ENCODE measurements at places on chromosomes 12 and 14. TPM values are rescaled to one million over a fixed set of nuclear protein-coding genes. Genes with fewer than 3 reads are reported as not detected.

- peak; percentile 93 for DNase-seq
Measured at GRCh38 chr14:69191340-69192111, at the start of gene EXD2. Gene EXD2 (plus strand): TSS chr14:69191498. CDS start chr14:69209471, 17,973 bp downstream.

- no peak for DNase-seq
Measured at GRCh38 chr14:99545586-99545985, 58.4 kb downstream of the CCDC85C start.

DNA sequence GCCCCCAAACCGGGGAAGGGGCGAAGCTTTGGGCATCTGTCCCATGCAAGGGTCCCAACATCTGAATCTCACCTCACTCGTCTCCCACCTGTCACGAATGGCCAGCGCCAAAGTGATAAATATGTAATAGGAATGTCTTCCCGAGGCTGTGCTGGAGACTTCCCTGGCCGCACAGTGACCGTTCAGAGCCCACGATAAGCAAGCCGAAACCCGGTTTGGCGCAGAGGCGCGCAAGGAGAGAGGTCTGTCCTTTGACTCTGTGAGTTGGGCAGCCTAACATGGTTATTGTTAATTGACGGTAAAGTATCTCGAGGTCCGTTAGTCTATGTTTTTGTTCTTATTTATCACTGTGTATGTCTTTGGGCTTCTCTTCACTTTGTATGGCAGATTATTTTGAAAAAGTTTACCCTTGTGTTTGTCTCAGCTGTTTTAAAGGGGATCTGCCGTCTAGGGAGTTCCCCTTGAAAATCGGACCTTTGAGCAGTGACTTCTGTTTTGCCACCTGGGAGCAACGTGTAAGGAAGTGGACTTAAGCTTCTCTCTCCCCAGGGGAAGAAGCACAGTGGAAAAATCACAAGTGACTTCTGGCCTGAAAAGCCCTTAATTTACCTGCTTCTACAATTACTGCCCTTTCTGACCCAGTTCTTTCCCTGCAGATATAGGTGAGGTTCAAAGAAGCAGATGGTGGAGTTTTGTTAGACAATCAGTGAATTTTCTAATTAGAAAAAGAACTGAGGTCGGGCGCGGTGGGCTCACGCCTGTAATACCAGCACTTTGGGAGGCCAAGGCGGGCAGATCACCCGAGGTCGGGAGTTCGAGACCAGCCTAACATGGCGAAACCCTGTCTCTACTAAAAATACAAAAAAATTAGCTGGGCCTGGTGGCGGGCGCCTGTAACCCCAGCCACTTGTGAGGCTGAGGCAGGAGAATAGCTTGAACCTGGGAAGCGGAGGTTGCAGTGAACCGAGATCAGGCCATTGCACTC is 1.1 kb upstream of the TM9SF1 start:
- DNase-seq = no peak

DNA sequence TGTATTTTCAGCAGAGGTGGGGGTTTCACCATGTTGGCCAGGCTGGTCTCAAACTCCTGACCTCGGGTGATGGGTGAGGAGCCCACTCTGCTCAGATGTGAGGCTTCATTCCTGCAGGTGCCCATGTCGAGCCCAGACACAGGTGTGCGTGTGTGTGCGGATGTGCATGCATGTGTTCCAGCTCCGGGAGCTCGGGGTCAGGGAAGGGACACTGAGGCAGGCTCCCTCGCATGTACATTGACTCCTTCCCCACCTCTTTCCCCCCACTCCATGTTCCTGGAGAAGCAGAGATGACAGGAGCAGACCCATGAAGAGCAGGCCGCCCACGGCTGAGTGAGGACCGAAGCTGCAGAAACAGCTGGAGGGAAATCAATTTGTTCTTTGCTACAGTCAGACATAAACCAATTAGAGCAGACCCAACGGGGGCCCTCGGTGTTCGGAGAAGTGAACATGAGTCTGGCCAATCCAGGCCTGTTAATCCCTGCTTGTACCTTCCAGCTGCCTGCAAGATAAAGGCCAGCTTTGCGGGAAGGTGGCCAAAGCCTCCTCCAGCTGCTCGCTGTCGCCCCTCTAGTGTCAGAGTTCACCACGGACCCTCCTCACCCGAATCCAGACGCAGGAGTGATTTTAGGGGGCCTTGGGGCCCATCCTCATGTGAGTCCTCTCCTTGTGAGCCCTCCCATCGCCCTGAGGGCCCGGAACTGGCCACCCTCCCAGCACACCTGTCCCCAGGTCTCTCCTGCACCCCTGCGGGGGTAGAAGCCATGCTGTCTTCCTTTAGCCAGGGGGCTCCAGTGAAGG is 321.0 kb upstream of the RTL1 start:
- peak; percentile 22 for DNase-seq

GRCh38 chr12:9387450-9387849 is 179.3 kb upstream of the PZP start:
- DNase-seq = no peak

- no peak for DNase-seq
Measured at GRCh38 chr12:92695577-92695976, 7.2 kb upstream of the PLEKHG7 start.

DNA sequence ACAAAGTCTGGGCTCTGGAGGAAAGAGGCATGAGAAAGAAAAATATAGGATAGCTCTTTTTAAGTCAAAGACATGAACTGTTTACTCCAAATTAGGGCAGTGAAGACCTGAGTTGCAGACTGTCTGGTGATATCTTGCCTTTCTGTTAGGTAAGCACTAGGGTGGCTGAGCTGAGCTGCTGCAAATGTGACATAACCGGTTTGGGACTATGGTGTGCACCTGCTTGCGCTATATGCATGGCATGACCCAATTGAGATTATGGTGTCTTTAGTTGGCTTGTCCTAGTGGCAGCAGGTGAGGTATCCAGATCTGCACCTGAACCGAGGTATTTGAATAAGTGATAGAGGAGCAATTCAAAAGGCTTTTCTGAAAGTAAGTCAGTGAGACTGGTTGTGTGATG is 345.6 kb downstream of the APAF1 start:
- DNase-seq = no peak

GRCh38 chr14:97029800-97030199 is 232.6 kb downstream of the VRK1 start:
- no peak for DNase-seq

GRCh38 chr14:36503771-36504741 is 16.0 kb downstream of the NKX2-1 start:
- DNase-seq = no peak

- no peak for DNase-seq
Measured at GRCh38 chr12:84599539-84599938, 313.1 kb downstream of the SLC6A15 start.

DNA sequence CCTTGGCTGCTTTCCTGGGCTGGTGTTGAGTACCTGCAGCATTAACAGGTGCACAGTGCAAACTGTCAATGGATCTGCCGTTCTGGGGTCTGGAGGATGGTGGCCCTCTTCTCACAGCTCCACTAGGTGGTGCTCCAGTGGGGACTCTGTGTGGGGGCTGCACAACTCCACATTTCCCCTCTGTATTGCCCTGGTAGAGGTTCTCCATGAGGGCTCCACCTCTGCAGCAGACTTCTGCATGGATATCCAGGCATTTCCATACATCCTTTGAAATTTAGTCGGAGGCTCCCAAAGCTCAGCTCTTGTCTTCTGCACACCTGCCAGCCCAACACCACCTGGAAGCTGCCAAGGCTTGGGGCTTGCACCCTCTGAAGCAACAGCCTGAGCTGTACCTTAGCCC is 198.6 kb downstream of the GXYLT1 start:
- no peak for DNase-seq

GRCh38 chr12:121649819-121650353 is 19.6 kb downstream of the MORN3 start:
- no peak for DNase-seq

GRCh38 chr12:118781692-118782091 is 199.6 kb upstream of the SRRM4 start:
- DNase-seq = no peak

DNA sequence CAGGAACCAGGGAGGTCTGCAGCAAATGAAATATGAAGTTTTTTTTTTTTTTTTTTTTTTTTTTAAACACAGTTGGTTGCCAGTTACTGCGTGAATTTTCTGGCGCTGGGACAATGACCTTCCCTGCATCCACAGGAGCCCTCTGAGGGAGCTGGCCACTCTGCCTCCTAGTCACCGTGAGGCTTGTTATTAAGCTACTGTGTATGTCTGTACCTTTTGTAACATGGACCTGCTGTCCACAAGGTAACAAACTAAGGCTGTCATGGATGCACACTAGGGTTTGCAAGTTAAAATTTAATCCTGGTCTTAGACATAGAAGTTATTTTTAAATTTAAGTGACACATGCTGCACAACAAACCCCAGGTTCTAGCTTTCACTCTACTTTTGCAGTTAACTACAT is 211.0 kb downstream of the SSPN start:
- no peak for DNase-seq

GRCh38 chr14:88729159-88729558 is 63.6 kb downstream of the EML5 start:
- DNase-seq = no peak

DNA sequence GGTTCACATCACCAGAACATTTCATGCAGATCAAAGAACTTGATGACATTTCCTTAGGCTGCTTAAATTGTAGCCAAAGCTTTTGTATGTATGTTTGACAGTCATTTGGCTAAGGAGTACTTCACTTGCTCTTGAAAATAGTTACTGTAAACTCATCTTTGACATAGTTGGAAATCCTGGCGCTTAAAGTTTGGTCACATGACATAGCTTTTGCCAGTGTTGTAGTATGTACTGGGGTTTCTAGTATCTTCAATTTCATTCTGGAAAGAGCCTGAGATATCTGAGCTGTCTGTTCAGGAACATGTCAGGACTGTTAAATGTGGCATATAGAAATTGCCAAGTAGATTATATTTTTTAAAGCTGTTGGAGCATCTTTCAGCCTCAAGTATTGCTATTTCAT is 55.7 kb downstream of the WDR20 start:
- DNase-seq = no peak

- no peak for DNase-seq
Measured at GRCh38 chr12:98587084-98587483, 6.4 kb upstream of the SLC25A3 start.

- no peak for DNase-seq
Measured at GRCh38 chr14:65847075-65847847, 434.7 kb downstream of the FUT8 start.

GRCh38 chr12:46503637-46504175 is 131.1 kb upstream of the SLC38A2 start:
- DNase-seq = no peak

DNA sequence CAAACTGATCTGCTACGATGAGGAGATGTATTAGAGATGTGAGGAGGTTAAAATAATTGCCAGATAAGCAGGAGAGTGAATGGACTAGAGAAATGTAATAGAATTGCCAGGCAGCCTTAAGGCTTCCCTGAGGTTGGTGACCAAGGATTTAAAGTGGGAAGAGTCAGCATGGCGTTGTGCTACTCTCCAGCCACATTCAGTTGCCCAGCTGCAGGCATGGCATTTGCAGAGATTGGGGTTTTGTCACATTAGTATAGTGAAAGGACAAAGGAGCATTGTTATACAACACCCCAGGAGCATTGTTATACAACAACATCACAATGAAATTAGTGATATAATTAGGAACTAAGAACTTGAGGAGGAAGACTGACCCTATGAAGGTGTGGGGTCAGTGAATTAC is 31.7 kb downstream of the MARK3 start:
- no peak for DNase-seq

GRCh38 chr12:4275870-4276301 is 2.3 kb downstream of the CCND2 start:
- peak; percentile 75 for DNase-seq

GRCh38 chr12:125678589-125678993 is 613.4 kb downstream of the AACS start:
- no peak for DNase-seq

- peak; percentile 60 for DNase-seq
Measured at GRCh38 chr12:20696181-20696905, 1.2 kb downstream of the SLCO1C1 start.

DNA sequence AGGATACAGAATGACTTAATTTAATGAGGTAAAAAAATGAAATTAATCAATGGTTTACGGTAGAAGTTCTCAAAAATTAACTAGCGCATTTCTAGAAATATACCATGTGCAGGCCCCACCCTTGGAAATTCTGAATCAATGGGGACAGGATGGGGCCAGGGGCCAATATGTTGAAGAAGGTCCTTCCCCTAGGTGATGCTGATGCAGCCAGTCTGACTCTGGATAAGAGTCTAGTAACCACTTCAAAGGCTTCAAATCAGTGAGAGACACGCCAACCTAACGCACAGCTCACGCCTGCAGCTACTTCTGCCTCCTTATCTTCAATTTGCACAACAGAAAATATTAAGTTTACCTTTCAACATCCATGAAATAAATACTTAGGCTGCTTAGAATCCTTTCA is 14.9 kb downstream of the GIT2 start:
- DNase-seq = no peak

GRCh38 chr12:88750867-88751543 is 170.7 kb upstream of the KITLG start:
- no peak for DNase-seq

GRCh38 chr12:7666595-7666994 is 887 bp upstream of the APOBEC1 start:
- DNase-seq = no peak

Gene ASCL1
- total RNA-seq = not detected

Gene CLEC12A
- 1.4 TPM for total RNA-seq

Gene KRT6B
- total RNA-seq = not detected

Gene POTEG
- total RNA-seq = not detected

Gene ZNF84
- 20.9 TPM for total RNA-seq

Gene CIDEB
- total RNA-seq = 6.0 TPM

Gene KRT72
- not detected for total RNA-seq

Gene AMHR2
- 0.54 TPM for total RNA-seq

Measured in right cardiac atrium (tissue), 5 donors.